Cortex of kidney (tissue), 1 donor: ENCODE measurements at places on chromosomes 11 and 22.

DNA sequence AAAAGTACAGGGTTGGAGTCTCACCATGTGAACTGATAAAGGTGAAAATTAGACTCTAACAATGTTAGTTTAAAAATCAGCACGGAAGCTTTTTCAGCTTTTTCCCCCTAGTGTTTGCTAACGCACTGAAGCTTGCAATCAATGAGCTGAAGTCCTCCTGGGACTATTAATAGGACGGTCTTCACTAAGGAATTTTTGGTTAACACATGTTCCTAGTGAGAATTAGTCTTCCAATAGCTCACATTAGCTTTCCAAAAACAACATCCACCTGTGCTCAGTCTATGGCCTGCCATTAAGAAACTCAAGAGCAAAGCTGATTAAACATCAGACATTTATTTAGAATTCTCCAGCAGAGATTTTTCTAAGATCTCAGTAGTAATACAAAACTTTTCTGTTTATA is 26.7 kb upstream of the DDI1 start:
- DNase-seq, result no peak

DNA sequence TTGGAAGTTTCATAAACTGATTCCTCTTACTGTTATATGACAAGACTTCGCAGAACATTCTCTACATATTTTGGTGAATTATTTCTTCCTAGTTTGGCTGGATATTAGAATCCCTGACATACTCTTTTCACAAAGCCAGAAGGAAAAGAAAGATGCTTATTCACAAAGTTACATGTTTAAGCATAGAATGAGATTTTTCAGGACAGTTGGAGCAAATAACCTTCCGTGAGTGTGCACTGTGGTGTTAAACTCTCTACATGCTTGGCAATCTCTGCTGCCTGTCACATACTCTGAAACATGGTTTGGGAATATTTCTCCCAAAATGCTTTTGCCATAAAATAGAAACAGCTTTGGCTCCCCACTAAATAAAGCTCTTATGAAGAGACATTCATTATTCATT is 230.0 kb upstream of the MTNR1B start:
- DNase-seq, result no peak

- no peak for DNase-seq
These were observed 14.1 kb upstream of the KCNQ1OT1 start for GRCh38 chr11:2713661-2714462.

GRCh38 chr22:25183949-25184619 is 15.6 kb upstream of the CRYBB3 start:
- DNase-seq, result no peak

DNA sequence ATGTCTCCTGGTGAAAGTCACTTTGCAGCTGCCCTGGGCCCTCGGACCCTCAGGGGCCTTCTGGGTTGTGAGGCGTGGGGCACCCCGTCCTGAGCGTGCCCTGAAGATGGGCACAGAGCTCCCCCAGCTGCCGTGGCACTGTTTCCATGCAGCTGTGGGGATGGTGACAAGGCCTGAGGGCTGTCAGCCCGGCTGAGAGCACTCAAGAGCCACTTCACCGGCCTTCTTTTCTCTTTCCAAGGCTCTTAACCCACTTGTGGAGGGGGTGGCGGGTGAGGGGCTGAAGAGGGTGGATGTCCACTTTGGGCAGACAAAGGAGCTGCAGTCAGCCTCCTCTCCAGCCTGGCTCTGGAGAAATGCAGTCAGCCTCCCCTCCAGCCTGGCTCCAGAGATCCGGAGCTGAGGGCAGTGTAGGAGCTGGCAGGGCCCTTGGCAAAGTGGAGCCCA is 239.5 kb downstream of the ST3GAL4 start:
- DNase-seq, result no peak

DNA sequence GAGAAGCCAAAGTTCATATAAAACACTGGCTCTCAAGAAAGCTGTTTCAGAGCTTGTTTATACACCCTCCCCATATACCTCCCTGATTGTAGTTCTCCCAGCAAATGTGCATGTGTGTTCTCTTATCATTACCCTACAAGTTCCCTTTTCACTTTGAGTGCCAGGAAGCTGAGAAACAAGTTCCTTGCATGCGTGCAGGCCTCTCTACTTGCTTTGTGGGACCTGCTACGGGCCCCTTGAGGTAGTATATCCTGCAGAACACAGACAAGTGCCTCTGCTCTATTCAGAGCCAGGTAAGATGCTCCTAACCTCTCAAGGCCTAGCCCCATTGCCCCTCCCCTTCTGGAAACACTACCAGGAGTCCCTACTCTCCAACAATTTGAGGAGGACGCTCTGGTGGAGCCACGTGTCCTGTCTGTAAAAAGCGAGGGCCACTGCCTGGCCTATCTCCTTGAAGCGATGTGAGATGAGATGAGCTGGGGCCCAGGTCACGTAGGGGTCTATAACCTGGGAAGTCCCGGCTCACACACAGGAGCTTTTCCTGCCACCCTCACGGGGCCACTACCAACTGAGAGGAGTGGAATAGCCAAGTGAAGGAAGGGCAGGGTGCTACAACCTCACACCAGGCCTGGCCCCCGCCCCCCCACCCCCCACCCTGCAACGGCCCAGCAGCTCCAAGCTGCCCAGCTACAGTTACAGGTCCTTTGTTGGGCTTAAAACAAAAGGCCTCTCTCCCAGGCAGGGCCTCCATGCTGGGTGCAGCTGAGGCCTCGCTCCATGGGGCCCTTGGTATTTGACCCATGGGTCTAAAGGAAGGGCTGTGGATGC is 2.6 kb upstream of the ATP5MGL start:
- no peak for DNase-seq

GRCh38 chr22:48849219-48849912 is 978.3 kb downstream of the BRD1 start:
- DNase-seq, result no peak

- no peak for DNase-seq
These were observed 6.1 kb upstream of the CD82 start for GRCh38 chr11:44559207-44559939.
